ENCODE measurements at places on chromosomes 2 and 18. TPM values are rescaled to one million over a fixed set of nuclear protein-coding genes. Genes with fewer than 3 reads are reported as not detected.

The REG3A gene
- total RNA-seq, result not detected

The HOXD13 gene
- total RNA-seq, result 34.7 TPM

The COL6A3 gene
- total RNA-seq, result 715 TPM

The PKP4 gene
- total RNA-seq, result 27.5 TPM

The VWA3B gene
- total RNA-seq, result not detected

- DNase-seq, result no peak
Measured at GRCh38 chr2:206452242-206452641, 8.9 kb downstream of the ADAM23 start.

DNA sequence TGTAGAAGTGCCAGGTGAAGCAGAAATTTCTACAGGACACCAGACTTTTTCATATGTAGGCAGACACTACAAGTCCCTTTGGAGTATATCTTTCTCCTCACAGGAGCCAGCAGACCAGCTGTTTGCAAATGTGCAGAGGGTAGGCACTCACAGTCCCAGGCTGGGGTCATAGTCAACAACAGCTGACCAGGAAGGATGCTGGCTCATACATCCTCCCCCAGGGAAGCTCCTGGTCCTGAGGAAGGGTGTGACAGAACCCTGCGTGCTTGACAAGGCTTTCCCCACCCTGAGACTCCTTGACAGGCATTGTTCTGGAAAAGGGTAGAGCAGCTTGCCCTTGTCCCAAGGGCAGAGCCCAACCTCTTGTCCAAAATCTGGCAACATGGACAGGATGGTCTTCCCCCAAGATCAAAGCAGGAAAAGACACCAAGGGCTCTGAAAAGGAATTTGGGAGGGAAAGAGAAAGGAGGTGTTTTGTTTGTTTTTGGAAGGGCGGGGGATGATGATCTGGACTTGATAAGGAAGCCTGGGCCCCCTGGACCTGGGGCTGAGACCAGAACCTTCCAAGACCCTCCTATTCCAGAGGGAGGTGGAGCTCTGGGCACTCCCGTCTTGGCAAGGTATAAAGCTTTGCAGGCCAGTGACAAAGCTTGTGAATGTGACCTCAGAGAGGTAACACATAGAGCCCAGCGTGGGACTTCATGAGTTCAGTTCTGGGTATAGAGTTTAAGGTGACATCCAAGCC lies 87.1 kb downstream of the GFPT1 start:
- no peak for DNase-seq

DNA sequence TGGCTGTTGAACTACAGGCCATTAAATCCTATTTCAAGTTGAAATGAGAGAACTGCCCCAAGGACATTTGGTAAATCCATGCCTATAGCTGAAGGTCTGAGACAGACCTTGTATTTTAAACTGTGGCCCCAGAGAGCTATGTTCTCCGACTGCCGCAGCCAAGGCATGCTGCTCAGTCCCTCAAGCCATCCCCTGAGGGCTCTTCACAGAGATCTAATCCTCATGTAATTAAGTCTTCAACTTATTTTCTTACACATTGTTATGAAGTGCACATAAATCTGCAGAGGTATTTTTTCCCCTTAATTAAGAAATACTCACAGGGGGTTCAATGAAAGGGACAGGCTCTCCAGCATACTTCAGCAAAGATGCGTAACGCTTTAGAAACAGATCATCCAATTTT lies 50.6 kb downstream of the ABCG8 start:
- DNase-seq, result no peak

- DNase-seq, result no peak
Measured at GRCh38 chr2:48873666-48874065, 118.1 kb upstream of the LHCGR start.

GRCh38 chr2:239465017-239466001 lies 64.5 kb upstream of the HDAC4 start:
- DNase-seq, result peak; percentile 90

DNA sequence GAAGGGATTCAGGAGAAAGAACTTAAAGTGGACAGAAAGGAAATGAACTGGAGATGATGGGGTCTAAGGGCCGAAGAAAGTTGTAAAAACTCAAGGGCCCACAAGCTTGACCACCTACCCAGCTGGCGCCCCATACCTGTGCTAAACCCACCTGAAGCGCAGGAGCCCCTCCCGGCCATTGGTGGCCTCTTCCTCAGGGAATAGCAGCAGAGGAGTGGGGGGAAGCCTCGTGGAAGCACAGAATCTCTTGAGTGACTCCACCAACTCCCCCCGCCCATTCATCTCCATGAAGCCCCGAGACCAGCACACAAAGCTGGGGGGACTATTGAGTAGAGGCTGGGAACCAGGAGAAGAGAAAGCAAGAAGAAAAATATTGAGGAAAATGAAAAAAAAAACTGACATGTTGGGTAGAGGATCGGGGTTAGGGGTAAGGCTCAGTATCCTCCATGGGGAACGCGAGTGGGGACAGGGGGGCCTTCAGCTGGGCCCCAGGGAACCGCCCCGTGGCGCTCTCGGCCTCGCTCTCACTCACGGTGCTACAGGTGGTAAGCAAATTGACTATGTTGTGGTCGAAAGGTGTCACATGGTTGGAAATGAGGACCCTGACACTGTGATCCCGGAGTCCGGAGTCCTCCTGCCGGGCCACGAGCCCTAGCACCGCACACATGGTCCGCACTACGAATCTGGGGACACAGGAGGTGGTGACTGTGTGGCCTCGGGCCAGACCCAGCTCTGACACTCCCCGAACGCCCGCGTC lies 728 bp downstream of the AUP1 start:
- no peak for DNase-seq

GRCh38 chr18:13513021-13513420 lies 213.3 kb downstream of the FAM210A start:
- DNase-seq, result peak; percentile 50

DNA sequence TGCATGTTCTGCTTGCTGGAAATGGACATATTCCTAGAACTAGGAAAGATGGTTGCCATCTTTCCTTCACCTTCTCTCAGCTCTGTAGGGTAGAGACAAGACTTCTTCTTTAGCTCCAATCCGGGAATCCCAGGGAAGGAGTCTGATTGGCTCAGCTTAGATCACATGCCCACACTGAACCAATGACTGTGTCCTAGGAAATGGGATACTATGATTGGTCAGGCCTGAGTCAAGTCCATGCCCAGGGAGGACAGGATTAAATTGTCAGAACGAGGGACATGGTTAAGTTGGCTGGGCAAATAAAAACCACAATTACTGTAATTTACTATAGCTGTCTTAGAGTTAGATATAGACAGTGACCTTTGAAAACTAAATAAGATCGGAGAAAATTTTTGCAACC lies 31.4 kb downstream of the SEMA4F start:
- no peak for DNase-seq

DNA sequence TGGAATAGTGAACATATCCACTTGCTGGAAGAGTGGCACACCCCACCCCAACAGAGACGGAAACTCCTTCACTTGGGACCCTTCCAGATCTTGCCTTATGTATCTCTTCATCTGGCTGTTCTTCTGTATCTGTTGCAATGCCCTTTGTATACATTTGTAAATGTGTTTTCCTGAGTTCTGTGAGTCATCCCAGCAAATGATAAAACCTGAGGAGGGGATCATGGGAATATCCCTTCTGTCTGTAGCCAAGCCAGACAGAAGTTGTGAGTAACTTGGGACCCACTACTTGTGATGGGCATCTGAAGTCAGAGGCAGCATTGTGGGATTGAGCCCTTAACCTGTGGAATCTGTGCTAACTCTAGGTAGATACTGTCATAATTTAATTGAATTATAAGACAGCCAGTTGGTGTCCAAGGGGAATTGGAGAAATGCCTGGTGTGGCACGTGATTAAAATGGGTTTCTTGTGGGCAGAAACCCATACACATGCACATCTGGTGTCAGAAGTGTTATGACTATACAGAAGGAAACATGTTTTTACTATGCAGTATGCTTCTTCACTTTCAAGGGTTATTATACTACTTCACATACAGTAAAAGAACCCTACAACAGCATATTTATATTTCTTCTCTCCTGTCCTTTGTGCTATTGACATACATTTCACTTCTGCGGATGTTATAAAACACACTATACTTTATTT lies 32.3 kb upstream of the TMEM247 start:
- no peak for DNase-seq

DNA sequence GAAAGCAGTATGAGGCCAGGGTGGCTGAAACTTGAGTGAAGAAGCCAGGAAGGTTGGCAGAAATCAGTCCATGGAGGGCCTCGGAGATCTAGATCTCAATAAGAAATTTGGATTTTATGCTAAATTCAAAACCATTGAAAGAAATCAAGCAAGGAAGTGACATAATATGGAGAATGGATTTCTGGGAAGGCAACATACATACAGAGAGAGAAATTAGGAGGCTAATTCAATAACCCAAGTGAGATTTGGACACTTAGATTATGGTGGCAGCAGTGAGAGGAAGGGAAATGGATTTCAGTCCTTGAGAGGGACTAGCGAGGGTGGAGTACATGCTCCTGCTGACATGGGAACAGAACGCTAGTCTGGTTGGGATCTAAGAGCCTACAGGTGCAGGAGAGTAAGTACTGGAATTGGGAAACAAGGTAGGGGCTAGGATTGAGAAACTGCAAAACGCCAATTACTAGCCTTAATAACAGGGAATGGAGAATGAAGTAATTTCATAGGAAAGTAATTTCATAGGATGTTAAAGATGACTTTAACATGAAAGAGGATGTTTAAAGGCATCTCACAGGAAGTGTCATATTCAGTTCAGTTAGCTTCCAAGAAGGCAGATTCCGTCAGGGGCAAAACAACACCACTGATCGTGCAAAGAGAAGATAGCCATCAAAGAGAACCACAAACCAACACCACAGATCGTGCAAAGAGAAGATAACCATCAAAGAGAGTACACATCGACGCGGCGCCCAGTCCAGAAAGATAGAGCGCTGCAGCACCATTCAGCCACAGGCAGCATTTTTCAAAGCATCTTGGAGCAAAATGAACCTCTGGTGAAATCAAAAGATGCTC lies 27.2 kb downstream of the CDKL4 start:
- DNase-seq, result no peak

GRCh38 chr18:2954869-2955645 lies 57.9 kb downstream of the LPIN2 start:
- no peak for DNase-seq

- no peak for DNase-seq
Measured at GRCh38 chr2:226760412-226761194, 39.0 kb downstream of the IRS1 start.

GRCh38 chr2:225367482-225367881 lies 32.0 kb upstream of the NYAP2 start:
- no peak for DNase-seq

GRCh38 chr2:220664272-220665107 lies 907.6 kb downstream of the EPHA4 start:
- DNase-seq, result no peak

GRCh38 chr2:173119069-173119807 lies 43.6 kb downstream of the MAP3K20 start:
- peak; percentile 86 for DNase-seq

GRCh38 chr2:25184254-25184653 lies 15.9 kb upstream of the POMC start:
- no peak for DNase-seq
